ENCODE measurements at places on chromosomes 2 and 18.

- DNase-seq = peak; percentile 69
Observed at GRCh38 chr2:42102024-42102590, 54.3 kb downstream of the PKDCC start.

- DNase-seq = peak; percentile 89
Observed at GRCh38 chr2:180621941-180622918, 358.2 kb upstream of the UBE2E3 start.

- no peak for DNase-seq
Observed at GRCh38 chr18:75574187-75574586, 146.7 kb upstream of the SMIM21 start.

DNA sequence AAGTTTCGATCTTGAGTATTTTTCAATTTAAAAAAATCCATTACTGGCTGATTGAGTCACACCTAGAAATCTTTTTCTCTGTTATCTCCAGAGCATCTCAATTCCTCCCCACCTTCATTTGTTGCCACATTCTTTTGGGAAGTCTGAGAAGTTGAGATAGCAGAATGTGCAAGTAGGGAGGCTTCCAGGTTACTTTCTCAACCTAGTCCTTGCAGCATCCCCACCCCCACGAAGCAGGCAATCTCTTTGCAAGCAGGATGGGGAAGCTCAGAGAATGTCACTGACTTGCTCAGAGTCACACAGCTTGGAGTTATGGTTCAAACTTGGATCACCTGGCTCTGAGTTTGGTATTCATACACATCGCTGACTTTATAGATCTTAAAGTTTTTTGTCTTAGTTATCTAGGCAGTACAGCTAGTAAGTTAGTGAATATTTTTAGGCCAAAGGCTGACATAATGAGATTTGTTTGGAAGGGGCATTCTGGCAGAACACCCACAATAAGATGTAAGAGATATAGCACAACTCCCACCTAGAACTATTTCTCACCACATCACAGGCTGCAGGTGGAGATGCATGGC lies 25.9 kb upstream of the LCLAT1 start:
- no peak for DNase-seq

DNA sequence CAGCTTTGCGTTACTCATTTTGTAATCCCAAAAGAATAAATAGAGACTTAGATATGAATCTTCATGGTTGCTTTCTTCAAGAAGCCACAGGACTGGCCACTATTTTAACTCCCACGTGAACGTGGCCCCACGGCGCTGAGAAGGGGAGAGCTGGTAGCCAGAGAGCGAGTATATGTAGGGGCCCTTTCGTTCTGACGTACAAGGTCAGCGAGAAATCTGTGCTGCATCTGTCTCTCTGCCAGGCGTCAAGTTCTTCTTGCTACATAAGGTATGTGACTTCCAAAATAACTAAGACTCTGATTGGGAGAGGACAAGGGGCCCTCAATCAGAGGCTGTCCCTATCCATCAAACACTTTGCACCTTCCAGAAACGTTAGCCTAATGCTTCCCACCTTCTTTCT lies 149.2 kb downstream of the PLEKHA3 start:
- DNase-seq = no peak

- no peak for DNase-seq
Observed at GRCh38 chr18:48676756-48677368, 138.0 kb downstream of the CTIF start.

DNA sequence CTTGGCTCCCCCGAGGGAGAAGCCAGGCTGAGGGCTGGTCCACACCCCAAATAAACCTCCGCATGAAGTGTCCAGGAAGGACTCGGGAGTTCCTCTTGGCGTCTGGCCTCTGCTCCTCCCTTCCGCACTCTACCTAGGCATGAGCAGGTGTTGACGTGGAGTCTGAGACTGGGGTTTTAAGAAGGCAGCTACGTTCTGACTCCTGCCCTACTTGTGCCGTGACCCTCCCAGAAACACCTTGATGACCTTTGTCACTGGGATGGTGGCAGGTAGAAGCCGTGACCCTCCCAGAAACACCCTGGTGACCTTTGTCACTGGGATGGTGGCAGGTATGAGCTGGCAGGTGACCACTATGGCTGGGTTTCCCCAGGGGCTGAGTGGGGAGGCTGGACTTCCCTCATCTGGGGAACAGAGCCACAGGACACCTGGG lies 54.8 kb downstream of the HS6ST1 start:
- no peak for DNase-seq

- no peak for DNase-seq
Observed at GRCh38 chr2:79670198-79670597, 157.3 kb downstream of the CTNNA2 start.

GRCh38 chr18:23377669-23378301 lies 75.3 kb upstream of the RIOK3 start:
- DNase-seq = peak; percentile 75

DNA sequence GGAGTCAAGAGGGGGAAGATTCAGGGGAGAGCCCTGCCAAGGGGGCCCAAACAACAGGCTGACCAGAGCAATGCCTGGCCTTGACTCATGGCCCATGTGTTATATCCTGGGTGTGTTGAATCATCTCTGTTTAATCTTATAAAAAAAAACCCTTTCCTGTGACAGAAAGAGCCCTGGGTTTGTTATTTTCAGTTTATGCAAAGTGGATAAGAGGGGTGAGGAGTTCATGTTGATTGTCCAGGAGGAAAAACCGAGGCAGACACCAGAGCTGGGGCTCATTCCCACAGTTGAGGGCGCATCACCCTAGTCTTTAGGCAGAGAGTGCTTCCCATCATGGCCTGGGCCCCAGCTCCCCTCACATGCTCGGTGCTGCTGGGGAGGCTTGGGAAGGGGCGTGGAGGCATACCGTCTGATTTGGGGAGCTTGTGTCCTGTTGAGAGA lies 30.9 kb upstream of the IL37 start:
- DNase-seq = peak; percentile 65

DNA sequence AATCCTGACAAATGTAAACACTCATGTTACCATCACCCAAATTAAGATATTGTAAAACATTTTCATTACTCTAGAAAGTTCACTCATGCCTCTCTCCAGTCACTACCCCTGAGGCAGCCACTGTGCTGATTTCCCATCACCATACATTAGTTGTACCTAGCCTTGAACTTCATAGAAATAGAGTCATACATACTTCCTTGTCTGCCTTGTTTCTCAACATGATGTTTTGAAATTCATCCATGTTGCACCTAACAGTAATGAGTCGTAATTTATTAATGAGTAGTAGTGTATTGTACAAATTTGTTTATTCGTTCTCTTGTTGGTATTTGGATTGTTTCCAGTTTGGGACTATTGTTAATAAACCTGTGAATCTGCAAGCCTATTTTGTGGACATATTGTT lies 49.0 kb upstream of the TWSG1 start:
- DNase-seq = no peak

DNA sequence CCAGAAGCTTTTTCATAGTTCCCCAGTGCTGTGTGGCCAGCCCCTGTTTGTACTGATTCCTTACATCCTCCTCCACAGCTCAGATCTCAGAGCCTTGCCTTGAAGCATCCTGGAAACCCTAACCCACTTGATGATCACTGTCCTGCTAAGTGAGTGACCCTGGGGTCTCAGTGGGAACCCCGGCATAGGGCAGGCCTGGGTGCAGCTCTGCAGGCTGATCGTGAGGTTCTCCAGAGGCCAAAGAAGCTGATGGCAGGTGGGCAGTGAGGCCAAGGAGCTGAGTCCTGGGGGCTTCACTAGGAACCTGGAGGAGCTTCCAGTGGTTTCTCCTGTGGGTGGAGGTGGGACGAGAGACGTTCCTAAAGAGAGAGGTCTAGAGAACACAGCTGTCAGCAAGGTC lies 47.4 kb upstream of the BIN1 start:
- DNase-seq = peak; percentile 19

GRCh38 chr18:32770666-32771168 lies 2.1 kb downstream of the KLHL14 start:
- no peak for DNase-seq

DNA sequence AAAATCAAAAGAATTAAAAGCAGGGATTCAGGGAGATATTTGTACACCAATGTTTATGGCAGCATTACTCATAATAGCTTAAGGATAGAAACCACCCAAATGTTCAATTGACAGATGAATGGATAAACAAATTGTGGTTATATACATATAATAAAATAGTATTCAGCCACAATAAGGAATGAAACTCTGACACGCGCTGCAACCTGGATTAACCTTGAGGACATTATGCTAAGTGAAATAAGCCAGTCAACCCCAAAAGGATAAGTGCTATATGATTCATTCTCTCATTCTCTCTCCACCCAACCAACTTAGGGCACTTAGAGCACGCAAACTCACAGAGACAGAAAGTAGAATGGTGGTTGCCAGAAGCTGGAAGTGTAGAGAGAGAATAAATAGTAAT lies 216.8 kb upstream of the SLC14A2 start:
- no peak for DNase-seq

GRCh38 chr2:108351889-108352288 lies 25.9 kb upstream of the SULT1C4 start:
- DNase-seq = no peak

DNA sequence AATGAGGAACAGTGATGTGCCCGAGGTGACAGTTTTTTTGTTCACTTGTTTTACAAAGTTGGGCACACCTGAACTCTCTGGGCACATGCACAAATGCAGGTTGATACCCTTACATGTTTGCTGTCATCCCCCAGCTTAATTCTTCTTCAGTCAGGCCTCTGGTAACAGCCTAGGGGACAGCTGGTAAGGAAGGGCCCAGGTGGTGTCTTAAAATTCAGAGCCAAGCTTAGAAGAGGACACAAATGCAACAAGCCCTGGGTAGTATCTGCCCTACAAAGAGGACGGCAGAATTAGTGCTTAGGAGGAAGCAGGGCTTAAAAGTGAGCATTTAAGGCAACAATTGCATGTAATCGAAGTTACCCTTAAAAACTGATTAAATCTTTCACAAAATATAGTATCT lies 171.9 kb upstream of the ACAA2 start:
- DNase-seq = no peak

Data from foreskin fibroblast (primary cell).